ENCODE measurements at places on chromosomes 2 and 18. TPM values are rescaled to one million over a fixed set of nuclear protein-coding genes. Genes with fewer than 3 reads are reported as not detected.

DNA sequence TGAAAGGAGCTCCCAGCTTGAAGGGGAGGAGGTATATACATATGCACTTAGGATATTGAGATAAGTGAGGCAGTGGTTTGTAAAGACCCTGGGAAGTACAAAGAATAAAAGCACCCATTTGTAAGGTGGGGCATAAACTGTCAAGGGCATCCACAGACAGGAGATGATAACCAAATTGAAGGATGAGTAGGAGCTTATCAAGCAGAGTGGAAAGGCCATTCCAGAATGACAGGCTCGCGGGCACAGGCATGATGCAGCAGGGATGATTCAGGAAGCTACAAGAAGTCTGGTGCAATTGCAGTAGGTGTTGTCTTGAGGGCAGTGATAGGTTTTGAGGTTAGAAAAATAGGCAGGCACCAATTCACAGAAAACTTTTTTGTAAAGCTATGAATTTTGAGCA lies 504.8 kb downstream of the PIK3C3 start:
- H3K4me3 ChIP-seq, result no peak overlapping the region
- H3K27ac ChIP-seq, result no peak overlapping the region
- H3K27me3 ChIP-seq, result no peaks in the 10 kb centered on the region

GRCh38 chr2:135311268-135311667 lies 219.8 kb downstream of the ZRANB3 start:
- H3K4me1 ChIP-seq, result no peaks in the 10 kb centered on the region
- no peaks in the 10 kb centered on the region for H3K27me3 ChIP-seq
- no peak overlapping the region for H3K4me3 ChIP-seq
- no peaks in the 10 kb centered on the region for H3K36me3 ChIP-seq
- DNase-seq, result no peak
- no peak overlapping the region for H3K27ac ChIP-seq

Gene B3GNT7
- 105 TPM for total RNA-seq

DNA sequence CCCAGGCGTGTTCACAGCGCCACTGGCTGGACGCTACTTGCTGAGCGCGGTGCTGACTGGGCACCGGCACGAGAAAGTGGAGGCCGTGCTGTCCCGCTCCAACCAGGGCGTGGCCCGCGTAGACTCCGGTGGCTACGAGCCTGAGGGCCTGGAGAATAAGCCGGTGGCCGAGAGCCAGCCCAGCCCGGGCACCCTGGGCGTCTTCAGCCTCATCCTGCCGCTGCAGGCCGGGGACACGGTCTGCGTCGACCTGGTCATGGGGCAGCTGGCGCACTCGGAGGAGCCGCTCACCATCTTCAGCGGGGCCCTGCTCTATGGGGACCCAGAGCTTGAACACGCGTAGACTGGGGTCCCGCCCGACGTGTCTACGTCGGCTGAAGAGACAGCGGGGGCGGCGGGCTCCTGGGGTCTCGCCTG lies 891 bp upstream of the KHK start:
- peak overlapping the region; percentile 68 for H3K4me3 ChIP-seq
- peaks cover 3% of the 10 kb centered on the region for H3K4me1 ChIP-seq
- H3K27me3 ChIP-seq, result no peaks in the 10 kb centered on the region
- DNase-seq, result peak; percentile 90
- no peaks in the 10 kb centered on the region for H3K36me3 ChIP-seq

Gene POTEC
- total RNA-seq, result not detected

- H3K4me3 ChIP-seq, result no peak overlapping the region
- H3K36me3 ChIP-seq, result no peaks in the 10 kb centered on the region
- no peak overlapping the region for H3K27ac ChIP-seq
- H3K27me3 ChIP-seq, result no peaks in the 10 kb centered on the region
- peaks cover 6% of the 10 kb centered on the region for H3K4me1 ChIP-seq
- DNase-seq, result no peak
Measured at GRCh38 chr2:23350041-23350791, 34.8 kb upstream of the KLHL29 start.

- no peaks in the 10 kb centered on the region for H3K27me3 ChIP-seq
- peak within 1 kb of the TSS; percentile 83 for H3K27ac ChIP-seq
- H3K4me3 ChIP-seq, result peak within 1 kb of the TSS; percentile 90
Measured at GRCh38 chr2:230864605-230865306, at the start of gene ITM2C. Gene ITM2C, plus strand, starts transcription at chr2:230864942. Its CDS starts 84 bp downstream, at chr2:230865026.

DNA sequence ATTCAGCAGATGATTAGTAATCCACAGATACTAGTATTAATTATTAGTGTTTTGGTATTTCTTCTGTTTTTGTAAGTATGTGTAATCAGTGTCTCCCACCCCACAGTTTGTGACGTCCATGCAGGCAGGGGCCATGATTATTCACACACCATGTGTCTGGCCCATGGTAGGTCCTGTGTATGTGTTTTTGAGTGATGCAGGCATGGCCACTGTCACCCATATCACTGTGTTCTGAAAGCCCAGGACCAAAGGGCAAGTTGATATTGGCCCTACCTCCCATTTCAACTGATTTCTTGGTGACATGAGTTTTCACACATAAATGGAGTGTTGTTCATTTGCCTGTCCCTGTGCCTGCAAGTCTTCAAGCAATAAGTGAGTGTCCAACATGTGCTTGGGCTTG lies 104.0 kb downstream of the TSHZ1 start:
- H3K27me3 ChIP-seq, result no peaks in the 10 kb centered on the region
- H3K4me3 ChIP-seq, result no peak overlapping the region
- H3K27ac ChIP-seq, result no peak overlapping the region
- no peak for DNase-seq

GRCh38 chr2:197255543-197255942 lies 55.0 kb downstream of the ANKRD44 start:
- H3K27me3 ChIP-seq, result no peaks in the 10 kb centered on the region
- DNase-seq, result peak; percentile 89
- no peaks in the 10 kb centered on the region for H3K36me3 ChIP-seq
- peak overlapping the region; percentile 20 for H3K4me3 ChIP-seq
- H3K4me1 ChIP-seq, result peaks cover 17% of the 10 kb centered on the region

GRCh38 chr2:168658706-168659105 lies 143.7 kb upstream of the NOSTRIN start:
- DNase-seq, result no peak
- H3K27ac ChIP-seq, result no peak overlapping the region
- H3K36me3 ChIP-seq, result no peaks in the 10 kb centered on the region

Gene CNRIP1
- 2.1 TPM for total RNA-seq

- H3K4me1 ChIP-seq, result no peaks in the 10 kb centered on the region
- peak within 1 kb of the TSS; percentile 62 for H3K27ac ChIP-seq
- H3K36me3 ChIP-seq, result no peaks in the 10 kb centered on the region
- peak; percentile 55 for DNase-seq
Measured at GRCh38 chr2:97713296-97714083, at the start of gene ZAP70. Gene ZAP70, plus strand, starts transcription at chr2:97713576. Its CDS starts 10,461 bp downstream, at chr2:97724037.

Gene TFCP2L1
- total RNA-seq, result 10.0 TPM

- peak overlapping the region; percentile 85 for H3K4me3 ChIP-seq
- H3K27ac ChIP-seq, result peak overlapping the region; percentile 83
- DNase-seq, result no peak
Measured at GRCh38 chr2:176637142-176637485, 367.9 kb downstream of the MTX2 start.

GRCh38 chr2:210172219-210172575 lies 988 bp upstream of the KANSL1L start:
- no peaks in the 10 kb centered on the region for H3K27me3 ChIP-seq
- no peaks in the 10 kb centered on the region for H3K4me1 ChIP-seq
- no peaks in the 10 kb centered on the region for H3K36me3 ChIP-seq
- H3K4me3 ChIP-seq, result peak overlapping the region; percentile 87
- H3K27ac ChIP-seq, result peak overlapping the region; percentile 100

Gene PPP1CB
- total RNA-seq, result 200 TPM

DNA sequence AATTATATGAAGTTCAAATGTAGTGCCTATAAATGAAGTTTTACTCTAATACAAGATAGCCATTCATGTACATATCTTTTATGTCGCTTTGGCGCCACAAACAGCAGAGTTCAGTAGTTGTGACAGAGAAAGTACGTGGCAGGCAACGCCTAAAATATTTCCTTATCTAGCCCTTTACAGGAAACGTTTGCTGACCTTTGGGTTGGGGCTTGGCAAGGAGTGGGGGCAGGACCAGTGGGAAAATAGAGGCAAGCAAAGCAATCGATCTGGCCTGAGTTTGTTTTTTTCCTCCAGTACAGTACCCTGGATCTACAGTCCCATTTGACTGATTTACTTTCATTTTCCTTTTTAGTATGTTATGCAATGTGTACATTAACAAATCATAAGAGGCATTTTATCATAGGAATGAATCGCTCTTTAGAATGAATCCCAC lies 13.1 kb downstream of the CCDC68 start:
- H3K4me1 ChIP-seq, result peaks cover 44% of the 10 kb centered on the region
- peak overlapping the region; percentile 32 for H3K4me3 ChIP-seq
- no peaks in the 10 kb centered on the region for H3K36me3 ChIP-seq
- no peaks in the 10 kb centered on the region for H3K27me3 ChIP-seq
- peak overlapping the region; percentile 64 for H3K27ac ChIP-seq

DNA sequence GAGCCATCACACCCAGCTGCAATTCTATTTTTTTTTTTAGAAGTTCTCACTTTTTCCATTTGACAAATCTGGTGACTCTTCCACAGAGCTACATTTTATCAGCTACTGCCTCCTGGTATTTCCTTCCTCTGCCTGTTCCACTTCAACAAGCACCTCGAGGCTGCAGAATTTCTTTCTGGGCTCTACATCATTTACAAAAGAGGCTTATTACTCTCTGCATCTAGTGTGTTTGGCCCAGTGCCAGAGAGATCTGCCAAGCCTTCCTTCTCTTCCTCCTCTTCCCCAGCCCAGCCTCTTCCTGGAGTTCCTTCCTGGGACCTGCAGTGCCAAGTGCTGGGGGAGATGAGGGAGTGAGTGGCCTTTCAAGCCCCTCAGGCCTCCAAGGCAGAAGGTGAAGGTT lies 119.6 kb upstream of the ITGA6 start:
- no peaks in the 10 kb centered on the region for H3K36me3 ChIP-seq
- no peaks in the 10 kb centered on the region for H3K4me1 ChIP-seq
- no peak for DNase-seq
- H3K27me3 ChIP-seq, result no peaks in the 10 kb centered on the region
- H3K4me3 ChIP-seq, result no peak overlapping the region

Gene ZNF892
- 2.7 TPM for total RNA-seq

Gene TEX44
- total RNA-seq, result not detected

DNA sequence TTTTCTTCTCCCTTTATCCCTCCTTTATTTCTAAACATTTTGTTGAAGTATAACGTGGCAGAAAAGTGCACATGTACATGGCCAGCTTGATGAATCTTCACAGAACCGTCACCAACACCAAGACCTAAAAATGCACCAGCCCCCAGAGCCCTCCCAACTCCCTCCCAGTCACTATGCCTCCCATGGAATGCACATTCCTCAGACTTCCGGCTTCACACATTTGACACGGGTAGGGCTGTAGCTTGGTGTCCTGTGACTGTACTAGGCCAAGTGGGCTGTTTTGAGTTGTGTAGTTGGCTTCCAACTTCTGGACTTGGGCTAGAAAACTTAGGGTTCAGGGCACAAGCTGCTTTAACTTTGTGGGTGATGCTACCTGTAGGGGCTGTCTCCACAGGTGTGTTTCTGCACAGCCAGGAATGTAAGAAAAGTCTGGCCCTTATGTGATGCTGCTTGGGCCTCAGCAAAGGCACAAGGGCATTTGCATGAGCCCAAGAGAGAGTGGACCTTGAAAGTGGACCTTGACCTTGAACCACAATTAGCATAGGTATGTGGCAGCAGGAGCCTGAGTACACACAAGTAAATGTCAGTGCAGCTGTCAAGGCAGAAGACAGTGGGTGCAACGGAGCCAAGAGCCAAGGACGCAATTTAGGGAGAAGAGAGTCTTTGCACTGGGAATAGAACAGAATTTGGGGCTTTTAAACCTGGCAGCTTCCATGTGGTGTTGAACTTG lies 78.4 kb downstream of the SEPTIN10 start:
- H3K4me3 ChIP-seq, result no peak overlapping the region
- no peaks in the 10 kb centered on the region for H3K27me3 ChIP-seq
- no peak overlapping the region for H3K27ac ChIP-seq
- DNase-seq, result no peak
- no peaks in the 10 kb centered on the region for H3K36me3 ChIP-seq

Data from Peyer's patch (tissue), 4 donors.